B cell (primary cell): ENCODE measurements at places on chromosomes 2 and 18. TPM values are rescaled to one million over a fixed set of nuclear protein-coding genes. Genes with fewer than 3 reads are reported as not detected.

ARMC9 gene
- total RNA-seq: 5.2 and 5.4 TPM in 2 replicates

PFN4 gene
- total RNA-seq: 0.39 and 0.66 TPM in 2 replicates

ZNF2 gene
- total RNA-seq: 7.2 and 7.8 TPM in 2 replicates

DNA sequence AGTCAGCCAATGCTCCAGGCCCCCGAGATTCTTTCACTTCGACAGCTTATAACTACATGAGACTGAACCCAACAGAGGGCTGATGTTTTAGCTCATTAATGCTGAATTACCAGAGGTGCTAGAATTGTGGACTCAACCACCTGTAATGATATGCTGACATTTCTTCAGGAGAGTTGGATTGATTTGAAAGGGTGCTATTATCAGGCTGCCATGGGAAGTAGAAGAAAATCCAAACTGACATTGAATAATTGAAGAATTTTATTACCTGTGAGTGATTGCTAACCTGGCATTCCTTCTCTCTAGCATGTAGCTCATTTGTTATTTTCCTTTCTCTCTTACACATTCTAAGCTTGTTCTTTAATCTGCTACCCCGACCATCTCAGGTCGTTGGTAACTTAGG, 488.8 kb downstream of the PID1 start:
- no peaks in the 10 kb centered on the region for H3K36me3 ChIP-seq
- DNase-seq: no peak
- H3K4me1 ChIP-seq: no peaks in the 10 kb centered on the region
- H3K4me3 ChIP-seq: no peak overlapping the region

DNA sequence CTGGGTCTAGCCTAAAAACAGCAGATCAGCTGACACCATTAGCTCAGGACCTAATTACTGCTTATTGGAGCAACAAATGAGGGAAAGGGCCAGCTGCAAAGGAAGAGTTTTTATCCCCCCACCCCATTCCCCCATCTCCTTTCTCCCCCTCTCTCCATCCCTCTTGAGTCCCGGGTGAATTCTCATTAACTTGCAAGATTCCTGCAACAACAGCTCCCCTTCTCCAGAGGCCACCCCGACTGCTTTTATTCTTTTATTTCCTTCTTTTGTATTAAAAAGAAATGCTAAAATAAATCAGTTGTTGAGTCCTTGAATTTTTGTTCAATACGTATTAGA, 473 bp upstream of the NOL4 start:
- no peak overlapping the region for H3K4me3 ChIP-seq
- DNase-seq: no peak
- H3K27me3 ChIP-seq: peaks cover 33% of the 10 kb centered on the region
- no peak overlapping the region for H3K27ac ChIP-seq
- no peaks in the 10 kb centered on the region for H3K4me1 ChIP-seq

- H3K4me1 ChIP-seq: no peaks in the 10 kb centered on the region
- no peak overlapping the region for H3K27ac ChIP-seq
- no peaks in the 10 kb centered on the region for H3K27me3 ChIP-seq
- no peak for DNase-seq
Measured at GRCh38 chr2:7795778-7796563, 878.8 kb downstream of the RNF144A start.

DNA sequence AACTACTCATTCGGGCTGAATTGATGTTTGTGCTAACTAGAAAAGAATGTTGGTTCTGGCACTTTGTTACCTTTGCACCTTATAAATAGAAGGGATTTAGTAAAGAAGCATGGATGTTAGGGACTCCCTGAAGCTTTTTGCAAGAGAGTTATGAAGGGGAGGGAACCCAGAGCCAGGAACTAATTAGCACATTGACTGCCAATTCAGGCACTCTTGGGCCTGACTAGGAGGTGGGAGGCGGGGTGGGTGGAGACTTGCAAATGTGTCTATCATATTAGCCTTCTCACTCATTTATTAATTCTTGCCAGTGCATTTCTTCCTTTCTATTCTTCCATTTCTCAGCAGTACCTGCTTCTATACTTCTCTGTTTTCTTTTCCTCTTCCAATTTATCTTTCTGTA, 1022.4 kb downstream of the TMEM182 start:
- no peaks in the 10 kb centered on the region for H3K36me3 ChIP-seq
- no peak overlapping the region for H3K27ac ChIP-seq
- H3K4me1 ChIP-seq: no peaks in the 10 kb centered on the region
- DNase-seq: no peak
